CD4-positive, alpha-beta T cell treated with Interleukin-15 for 4 hours (primary cell): ENCODE measurements at places on chromosomes 13 and 19.

GRCh38 chr13:99640260-99640659 lies 139.0 kb downstream of the TM9SF2 start:
- DNase-seq: no peak

DNA sequence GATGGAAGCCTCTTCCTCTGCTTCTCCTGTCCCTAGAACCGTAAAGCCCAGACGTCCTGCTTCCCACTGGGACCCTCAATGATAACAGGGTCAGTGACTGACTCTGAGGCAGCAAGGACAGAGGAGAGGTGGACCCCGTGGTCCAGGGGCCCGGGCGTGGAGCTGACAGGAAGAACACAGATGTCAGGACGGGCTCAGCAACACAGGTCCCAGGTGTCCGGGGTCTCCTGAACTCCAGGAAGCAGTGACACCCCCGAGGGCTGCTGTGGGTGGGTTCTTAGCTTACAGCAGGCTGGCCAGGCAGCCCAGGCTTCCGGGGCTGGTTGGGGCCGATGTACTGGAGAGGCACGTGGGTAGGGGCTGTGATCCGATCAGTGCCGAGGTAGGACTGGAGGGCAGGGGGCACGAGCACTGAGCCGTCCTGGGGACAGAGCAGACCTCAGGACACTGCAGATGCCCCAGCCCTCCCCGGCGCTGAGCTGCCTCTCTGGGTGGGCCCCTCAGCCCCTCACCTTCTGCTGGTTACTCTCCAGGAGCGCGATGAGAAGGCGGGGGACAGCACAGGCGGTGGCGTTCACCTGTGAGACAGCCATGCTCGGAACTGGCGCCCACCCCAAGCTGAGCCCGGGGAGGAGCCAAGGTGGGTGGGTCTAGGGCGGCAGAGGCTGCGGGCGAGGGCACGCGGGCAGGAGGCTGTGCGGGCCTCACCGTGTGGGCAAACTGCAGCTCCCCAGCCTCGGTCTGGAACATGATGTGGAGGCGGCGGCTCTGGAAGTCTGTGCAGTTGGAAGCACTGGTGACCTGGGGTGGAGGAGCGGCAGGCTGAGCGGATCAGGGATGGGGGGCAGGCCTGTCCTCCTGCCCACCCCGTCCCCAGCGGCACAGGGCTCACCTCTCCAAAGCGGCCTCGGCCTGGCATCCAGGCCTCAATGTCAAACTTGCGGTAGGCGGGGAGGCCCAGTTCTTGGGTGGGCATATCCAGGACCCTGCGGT lies 3.6 kb upstream of the CCER2 start:
- no peak for DNase-seq

DNA sequence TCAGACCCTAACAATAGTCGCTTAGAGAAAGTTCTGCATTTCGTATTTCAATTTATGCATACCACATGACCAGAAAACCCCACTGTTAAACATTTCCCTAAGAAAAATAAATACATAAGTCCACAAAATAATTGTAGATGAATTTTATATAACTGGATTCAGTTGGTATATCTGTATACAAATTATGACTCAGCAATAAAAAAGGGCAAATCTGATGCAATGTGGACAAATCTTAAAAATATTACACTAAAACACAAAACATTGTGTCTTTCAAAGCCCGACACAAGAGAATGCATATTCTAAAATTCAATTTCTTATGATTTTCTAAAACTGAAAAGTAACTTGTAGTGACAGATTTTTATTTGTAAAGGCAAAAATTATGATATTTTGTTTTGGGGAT lies 1005.0 kb downstream of the EFNB2 start:
- DNase-seq: no peak

DNA sequence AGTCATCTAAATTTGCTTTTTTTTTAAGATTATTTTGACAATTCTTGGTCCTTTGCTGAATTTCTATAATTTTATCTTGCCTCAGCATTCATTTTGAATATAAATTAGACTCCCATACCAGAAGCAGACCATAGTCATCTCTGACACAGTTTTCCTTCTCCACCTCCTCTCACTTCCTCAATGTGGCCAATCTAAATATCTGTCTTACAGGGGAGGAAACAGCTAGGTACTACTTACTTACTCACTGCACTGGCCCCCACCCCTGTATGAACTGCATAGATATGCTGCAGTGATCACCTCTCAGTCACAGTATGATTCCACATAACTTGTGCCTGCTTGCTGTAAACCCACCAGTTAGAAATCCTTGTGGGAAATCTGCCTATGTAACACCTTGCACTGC lies 665.6 kb downstream of the FGF9 start:
- no peak for DNase-seq

DNA sequence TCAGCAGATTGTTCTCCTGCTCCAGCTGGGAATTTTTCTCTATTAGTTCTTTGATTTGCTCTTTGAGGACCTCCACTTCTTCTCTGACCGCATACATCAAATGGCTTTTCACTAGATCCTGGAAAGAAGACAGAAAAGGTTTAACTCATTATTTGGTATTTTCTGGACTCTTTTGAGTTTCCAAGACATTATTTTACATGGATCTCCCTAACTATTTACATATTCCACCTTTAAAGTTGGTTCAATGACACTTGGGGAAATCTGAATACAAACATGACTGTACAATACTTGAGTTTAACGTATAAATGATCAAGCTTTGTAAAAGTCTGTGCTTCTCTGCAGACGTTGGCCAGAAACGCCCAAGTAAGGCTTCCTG lies 61.1 kb downstream of the SERP2 start:
- DNase-seq: no peak

GRCh38 chr19:15108145-15108844 lies 1.1 kb downstream of the SYDE1 start:
- DNase-seq: no peak

GRCh38 chr13:26934096-26934495 lies 173.5 kb upstream of the GPR12 start:
- no peak for DNase-seq

- DNase-seq: no peak
These were observed 81.4 kb downstream of the IRS2 start for GRCh38 chr13:109704771-109705635.

GRCh38 chr19:29854033-29854432 lies 42.2 kb downstream of the CCNE1 start:
- DNase-seq: no peak

DNA sequence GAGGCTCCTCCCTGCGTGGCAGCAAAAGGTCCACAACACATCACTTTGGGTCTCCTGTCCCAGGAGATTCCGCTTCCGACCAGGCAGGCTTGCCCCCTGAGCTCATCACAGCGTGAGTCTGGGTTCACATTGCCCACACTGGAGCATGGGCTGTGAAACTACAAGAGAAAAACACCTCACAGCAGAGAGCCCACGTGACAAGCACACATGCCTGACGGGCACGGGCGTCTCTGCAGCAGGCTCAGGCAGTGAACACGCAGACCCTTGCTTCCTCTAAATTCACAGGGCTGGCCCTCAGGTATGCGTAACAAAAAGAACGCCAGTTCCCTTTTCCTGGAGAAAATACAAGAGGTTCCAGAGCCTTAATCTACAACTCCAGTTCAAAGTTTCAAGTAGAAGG lies 41.9 kb downstream of the RASA3 start:
- DNase-seq: no peak

DNA sequence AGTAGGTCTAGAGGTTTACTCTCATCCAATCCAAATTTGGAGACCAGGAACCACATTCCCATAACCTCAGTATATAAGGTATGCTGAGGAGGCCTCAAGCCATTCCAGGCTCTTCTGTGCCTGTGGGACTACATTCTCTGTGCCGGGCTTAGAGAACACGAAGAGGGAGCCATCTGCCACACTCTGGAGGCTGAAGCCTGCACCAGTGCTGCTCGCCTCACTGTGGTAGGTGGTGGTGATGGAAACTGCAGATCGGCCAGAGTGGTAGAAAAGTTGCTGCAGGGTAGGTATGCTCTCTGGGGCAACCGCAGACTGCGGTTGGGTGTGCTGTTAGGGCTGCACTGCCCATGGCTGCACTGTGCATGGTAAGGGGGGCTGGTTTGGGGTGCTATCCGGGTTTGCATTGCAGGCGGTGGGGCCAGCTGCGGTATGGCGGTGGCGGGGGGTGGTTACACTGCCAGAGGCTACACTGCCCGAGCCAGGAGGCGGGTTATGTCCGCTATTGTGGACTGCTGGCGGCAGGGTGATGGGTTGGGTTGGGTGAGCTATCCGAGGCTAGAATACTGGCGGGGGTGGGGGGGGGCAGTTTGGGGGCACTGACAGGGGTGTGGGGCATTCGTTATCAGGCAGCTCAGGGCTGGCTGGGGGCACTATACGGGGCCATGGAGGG lies 145.0 kb downstream of the TNFRSF19 start:
- DNase-seq: no peak

- no peak for DNase-seq
These were observed 7.1 kb downstream of the EEF2 start for GRCh38 chr19:3978145-3978544.

DNA sequence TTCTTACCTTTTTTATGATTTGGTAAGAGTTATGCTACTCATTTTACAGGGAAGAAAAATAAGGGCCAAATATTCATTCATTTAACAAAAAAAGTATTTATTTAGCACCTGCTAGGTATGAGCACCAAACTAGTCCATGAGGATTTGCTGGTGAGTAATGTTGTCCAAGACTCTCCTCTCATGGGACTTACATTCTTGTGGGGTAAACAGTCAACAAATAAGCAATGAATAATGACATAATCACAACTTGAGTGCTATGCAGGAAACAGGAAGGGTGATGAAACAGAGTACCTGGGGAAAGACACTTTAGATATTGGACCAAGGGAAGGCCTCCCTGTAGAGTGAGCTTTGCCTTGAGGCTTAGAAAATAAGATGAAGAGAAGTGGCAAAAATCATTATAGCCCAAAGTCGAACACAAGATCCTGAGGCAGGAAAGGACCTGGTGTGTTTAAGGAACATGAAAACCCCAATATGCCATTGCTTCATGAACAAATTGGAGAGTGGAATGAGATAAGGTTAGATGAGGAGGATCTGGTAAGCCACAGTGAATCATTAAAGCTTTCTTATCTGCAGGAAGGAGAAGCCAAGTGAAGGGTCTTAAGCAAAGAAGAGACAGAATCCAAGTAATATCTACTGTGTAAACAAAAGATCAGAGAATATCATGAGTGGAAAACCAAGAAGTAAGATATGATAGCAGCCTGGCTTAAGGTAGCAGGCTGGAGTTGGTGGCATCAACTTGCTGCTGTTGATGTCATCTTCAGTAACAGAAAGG lies 294.5 kb upstream of the NBEA start:
- DNase-seq: no peak

- DNase-seq: no peak
These were observed 487.3 kb downstream of the TSHZ3 start for GRCh38 chr19:30861919-30862318.

DNA sequence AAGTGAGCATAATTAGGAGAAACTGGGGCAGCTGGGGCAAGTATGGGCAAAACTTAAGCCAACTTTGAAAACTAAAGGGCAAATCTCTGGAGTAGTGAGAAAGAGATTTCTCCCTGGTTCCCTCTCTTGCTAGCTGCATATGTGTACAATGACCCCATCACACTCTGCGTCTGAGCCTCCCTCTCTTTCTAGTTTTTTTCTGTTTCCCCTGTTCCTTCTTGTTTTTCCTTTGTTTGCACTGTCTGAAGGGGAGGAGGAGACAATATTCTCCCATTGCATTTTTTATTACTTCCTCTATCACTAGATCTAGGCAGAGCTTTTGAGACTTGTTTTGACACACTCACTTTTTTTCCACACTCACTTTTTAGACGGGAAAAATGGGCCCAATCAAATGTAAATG lies 11.2 kb upstream of the CLDN10 start:
- no peak for DNase-seq

DNA sequence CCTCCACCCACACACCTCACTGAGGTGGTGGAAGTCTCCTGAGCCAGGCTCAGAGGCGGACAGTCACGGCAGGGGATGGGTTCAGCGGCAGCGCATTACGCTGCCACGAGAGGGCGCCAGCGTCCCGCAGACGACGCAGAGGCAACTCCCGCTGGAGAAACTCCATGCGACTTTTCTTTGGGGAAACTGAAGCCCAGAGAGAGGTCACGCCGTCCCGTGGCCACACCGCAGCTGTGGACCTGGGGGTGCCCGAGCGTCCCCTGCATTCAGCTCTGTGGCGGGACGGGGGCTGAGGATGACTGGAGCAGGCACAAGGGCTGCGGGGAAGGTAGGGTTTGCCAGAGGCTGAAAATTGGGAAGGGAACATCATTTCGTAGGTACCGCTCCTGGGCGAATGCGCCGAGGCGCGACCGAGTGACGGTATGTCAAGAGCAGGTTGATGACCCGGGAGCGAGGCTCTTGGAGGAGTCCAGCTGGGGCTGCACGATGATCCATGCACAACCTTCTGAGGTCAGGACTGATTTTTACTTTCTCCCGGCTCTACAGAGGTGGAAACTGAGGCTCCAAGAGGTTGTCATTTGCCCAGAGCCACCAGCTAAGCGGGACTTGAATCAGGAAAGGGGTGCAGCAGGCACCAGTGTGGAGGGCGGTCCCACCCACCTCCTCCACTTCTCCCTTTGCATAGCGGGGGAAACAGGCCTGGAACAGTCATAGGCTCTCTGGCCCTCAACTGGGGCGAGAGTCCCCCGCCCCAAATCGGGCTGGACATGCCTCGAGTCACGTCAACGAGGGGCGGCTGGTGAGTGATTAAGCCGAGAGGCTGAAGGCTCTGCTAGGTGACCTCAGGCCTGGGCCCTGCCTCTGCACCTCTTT lies 690 bp upstream of the ARRDC2 start:
- DNase-seq: peak; percentile 83

DNA sequence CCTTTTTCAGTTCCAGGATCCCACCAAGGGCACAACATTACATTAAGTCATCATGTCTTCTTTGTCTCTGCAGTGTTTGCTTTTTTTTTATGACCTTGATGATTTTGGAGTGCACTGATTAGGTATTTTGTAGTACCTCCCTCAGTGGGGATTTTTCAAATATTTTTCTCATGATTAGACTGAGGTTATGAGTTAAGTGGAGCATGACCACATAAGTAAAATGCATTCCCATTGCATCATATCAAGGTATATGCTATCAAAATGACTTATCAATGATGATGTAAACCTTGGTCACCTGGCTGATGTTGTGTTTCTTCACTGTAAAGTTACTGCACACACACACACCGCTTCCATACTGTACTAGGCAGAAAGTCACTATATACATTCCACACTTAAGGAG lies 96.7 kb upstream of the TRPC4 start:
- no peak for DNase-seq

DNA sequence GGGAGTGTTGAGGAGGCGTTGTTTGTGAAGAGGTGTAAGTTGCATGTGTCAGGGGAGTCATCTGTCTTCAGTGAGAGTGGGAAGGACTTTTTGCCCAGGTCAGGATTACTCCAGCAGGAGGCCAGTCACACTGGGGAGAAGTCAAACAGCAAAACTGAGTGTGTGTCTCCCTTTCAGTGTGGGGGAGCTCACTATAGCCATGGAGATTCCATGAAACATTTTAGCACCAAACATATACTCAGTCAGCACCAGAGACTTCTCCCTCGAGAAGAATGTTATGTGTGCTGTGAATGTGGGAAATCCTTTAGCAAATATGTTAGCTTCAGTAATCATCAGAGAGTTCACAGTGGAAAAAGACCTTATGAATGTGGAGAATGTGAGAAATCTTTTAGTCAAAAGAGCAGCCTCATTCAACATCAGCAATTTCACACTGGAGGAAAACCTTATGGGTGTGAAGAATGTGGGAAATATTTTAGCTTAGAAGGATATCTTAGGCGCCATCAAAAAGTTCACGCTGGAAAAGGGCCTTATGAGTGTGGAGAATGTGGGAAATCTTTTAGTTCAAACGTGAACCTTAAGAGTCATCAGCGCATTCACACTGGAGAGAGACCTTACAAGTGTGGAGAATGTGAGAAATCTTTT lies 8.4 kb upstream of the ZNF587 start:
- no peak for DNase-seq

- DNase-seq: no peak
These were observed 560.2 kb upstream of the SPRY2 start for GRCh38 chr13:80901111-80901510.

- DNase-seq: peak; percentile 82
These were observed 107.5 kb downstream of the KLF12 start for GRCh38 chr13:74026753-74027152.
